Skeletal muscle cell (primary cell): ENCODE measurements at places on chromosomes 13 and 19.
A peak's percentile ranks its signal among the peaks of the same experiment; 100 is the strongest.

DNA sequence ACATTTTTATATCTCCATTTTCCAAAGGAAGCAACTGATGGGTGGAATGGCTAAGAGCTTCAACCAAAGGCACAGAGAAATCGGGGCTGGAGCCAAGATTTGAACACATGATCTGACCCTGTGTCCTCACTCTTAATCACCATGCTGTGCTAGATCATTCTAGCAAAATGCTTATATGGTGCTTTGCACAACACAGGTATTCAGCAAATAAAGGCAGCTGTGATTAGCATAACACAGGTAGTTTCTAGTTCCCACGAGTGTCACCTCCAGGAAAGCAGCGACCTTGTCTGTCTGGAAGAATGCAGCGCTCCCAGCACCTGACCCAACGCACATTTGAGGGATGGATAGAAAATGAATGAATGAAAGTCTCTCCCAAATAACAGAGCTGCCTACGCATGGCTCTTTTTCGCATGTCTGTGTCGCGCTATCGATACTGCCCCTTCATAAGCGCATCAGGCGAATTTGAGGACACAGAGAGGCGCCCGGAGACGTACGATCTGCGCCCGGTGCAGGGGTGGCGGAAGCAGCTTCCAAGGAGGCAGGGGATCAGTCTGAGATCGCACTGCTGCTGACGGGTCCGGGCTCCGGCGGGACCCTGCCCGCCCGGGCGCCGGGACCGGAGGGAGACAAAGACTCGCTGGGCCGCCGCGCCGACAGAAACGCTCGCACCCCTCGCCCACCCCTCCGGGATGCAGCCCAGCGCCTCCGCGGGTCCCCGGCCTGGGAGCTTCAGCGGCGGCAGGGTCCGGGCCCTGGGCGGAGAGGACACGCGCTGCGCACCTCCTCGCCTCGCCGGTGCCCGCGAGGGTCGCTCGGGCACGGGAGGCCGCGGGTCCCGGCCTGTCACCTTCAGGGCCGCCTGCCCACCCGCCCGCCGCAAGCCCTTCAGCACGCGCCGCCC lies 609 bp downstream of the EPS15L1 start:
- DNase-seq = peak; percentile 11

DNA sequence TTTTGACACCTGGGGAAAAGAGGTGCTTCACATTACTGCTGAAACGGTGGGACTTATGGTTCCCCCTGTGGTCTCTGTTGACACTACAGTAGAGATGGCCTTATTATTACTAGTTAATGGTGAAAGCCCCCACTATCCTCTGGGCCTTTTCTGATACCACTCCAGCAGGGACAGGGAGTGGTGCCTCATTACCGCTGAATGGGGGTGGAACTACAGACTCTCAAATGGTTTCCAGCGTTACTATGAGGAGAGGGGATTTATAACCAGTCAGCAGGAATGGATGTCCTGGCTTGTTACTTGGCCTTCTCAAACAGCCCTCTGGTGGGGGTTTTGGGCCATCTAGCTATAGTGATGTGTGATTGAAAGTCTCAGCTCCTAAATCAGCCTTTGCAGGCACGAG lies 96.7 kb upstream of the DIAPH3 start:
- no peak for DNase-seq

- DNase-seq = no peak
Measured at GRCh38 chr13:19183676-19184075, 2.1 kb upstream of the TUBA3C start.

GRCh38 chr13:110894086-110894485 lies 20.8 kb downstream of the ANKRD10 start:
- no peak for DNase-seq

- DNase-seq = no peak
Measured at GRCh38 chr19:15201374-15202023, 704 bp upstream of the NOTCH3 start.

- no peak for DNase-seq
Measured at GRCh38 chr13:51802631-51803418, 1.1 kb downstream of the DHRS12 start.

GRCh38 chr13:21546372-21546771 lies 57.6 kb downstream of the MICU2 start:
- DNase-seq = no peak

DNA sequence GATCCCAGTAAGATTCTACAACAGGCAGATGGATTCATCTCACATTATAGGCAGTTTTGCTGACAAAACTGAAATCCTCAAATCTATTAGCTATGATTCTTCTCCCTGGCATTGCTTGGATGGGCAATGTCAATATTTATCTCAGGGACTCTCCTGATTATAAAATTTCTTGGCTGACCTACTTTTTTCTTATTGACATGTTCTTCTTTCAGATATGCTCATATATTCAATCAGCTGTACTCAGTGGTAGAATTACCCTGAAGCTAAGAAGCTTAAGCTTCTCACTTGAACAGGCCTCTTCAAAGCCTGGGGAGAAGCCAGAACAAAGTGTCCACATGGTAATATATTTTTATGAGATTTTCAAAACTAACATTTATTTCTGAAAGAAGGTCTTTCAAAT lies 513.6 kb downstream of the PCDH9 start:
- DNase-seq = no peak

DNA sequence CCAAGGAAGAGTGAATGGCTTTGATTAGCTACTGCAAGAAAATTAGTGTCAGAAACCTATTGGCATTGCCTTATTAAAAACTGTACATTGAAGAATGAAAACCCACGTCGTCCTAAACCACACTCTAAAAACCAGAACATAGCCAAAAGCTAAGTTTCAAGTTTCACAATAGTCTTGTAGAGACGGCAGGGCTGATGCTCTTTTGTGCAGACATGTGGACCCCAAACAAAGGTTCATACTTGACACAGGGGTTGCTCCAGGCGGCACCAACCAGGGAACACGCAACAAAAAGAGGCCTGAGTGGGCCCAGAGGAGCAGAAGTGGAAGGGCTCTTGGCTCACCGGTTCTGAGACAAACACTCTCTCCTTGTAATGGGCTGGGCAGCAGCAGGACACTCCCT lies 28.6 kb upstream of the MIR17HG start:
- no peak for DNase-seq

- DNase-seq = no peak
Measured at GRCh38 chr13:50677687-50678463, 165.6 kb downstream of the DLEU7 start.

- DNase-seq = no peak
Measured at GRCh38 chr13:22648320-22648801, 532.4 kb upstream of the SGCG start.

DNA sequence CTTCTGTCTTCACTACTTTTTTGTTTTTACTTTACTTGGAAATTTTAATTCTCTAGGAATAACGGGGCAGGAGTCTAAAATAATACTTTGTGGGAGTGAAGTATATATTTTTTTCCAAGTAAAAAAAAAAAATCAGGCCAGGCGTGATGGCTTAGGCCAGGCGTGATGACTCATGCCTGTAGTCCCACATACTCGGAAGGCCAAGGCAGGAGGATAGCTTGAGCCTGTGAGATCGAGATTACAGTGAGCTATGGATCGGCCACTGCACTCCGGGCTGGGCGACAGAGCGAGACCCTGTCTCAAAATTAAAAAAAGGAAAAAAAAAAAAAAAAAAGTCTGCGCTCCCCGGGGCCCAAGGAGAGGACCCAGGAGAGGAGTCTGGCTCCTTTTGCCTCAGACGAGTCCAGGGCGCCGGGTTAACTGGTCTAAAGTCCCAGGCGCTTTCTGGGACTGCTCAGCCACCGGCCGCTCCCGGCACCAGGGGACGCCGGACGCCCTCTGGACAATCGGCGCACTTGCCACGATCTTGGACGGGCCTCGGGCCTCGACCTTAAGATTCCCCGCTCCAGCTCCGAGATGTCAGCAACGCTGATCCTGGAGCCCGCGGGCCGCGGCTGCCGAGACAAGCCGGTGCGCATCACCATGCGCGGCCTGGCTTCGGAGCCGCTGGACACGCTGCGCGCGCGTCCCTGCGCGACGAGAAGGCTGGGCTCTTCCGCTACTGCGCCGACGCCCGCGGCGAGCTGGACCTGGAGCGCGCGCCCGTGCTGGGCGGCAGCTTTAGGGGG lies 2.7 kb upstream of the ZFP82 start:
- DNase-seq = no peak
